COR-L47 (cell line): ENCODE measurements at places on chromosomes 7 and 10.

DNA sequence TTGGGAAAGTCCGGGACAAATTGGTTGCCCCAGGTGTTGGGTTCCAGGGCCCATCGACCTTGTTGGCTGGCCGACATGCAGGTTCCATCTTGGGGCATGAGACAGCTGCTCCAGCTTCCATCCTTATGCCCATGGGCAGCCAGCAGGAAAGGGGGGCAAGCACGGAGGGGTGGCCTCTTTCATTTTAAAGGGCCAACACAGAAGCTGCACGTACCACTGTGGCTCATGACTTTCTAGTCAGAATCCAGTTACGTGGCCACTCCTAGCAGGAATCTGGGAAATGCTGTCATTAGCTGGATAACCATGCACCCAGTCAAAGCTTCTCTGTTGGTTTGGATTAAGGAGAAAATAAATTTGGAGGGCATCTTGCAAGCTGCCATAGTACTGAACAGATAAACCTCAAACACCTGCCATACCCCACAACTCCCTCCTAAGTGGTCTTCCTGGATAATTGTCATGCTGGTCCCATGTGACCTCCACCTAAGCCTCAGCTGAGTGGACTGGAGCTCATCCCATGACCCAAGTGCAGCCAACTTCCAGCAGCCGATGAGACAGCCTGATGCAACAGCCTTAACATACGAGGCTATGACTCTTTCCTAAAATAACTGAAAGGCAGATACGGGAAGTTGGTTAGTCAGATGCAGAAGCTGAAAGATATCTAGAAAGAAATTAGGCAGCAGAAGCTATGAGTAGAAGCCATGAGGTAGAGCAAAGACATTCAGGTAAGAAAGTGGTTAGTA lies 21.4 kb upstream of the GSDME start:
- no peak for DNase-seq

DNA sequence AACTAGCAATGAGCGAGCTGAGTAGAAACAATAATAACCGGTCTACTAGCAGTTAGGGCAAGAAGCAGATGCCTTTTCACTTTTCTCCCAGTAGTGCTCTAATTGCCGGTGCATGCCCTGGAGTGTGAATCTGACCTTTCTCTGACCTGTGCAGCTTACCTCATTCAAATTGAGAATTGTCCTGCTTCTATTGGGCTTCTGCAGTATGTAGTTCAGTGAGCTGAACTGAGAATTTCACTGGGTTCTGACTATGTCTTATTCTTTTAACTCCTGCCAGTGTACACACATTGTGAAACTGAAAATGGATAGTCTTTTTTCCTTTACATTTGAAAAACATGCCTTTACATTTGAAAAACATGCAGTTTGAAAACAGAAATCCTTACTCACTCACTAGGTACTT lies 157.9 kb upstream of the GRM3 start:
- no peak for DNase-seq

DNA sequence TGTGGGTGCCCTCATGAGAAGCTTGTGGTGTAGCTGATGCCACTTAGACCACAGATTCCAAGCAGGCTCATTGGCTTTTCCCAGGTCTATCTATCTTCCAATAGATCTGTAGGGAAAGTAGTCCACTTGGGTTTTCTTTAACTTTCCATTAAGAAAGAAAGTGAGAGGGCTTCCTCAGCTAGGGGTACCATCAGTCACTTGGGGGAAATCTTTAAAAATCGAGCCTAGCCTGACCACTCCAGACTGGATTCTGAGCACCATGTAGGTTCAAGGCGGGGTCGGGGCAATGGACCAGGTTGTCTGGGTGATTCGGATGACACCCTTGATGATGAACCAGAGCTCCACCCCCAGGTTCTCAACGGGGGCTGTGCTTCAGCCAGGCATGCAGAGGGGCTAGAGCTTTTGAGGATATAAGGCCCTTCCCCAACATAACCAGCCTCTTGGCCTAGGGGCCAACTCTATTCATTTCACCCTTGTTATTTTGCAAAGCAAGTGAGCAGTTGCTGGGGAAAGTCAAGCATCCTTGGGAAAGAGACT lies 27.0 kb downstream of the ITPRIP start:
- no peak for DNase-seq

DNA sequence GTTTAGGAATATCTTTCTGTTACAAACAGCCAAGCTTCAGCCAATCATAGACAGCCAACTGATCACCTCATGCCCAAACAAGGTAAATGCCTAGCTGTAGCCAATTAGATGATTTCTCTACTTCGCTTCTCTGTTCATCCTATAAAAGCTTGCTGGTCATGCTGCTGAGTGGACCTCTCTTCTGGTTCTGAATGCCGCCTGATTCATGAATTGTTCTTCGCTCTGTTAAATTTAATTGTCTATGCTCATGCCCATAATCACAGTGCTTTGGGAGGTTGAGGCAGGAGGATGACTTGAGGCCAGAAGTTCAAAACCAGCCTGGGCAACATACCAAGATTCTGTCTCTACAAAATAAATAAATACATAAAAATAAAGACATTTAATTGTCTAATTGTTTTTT lies 698.1 kb upstream of the NRP1 start:
- DNase-seq = no peak

GRCh38 chr7:133699386-133699785 lies 427.8 kb upstream of the LRGUK start:
- no peak for DNase-seq

GRCh38 chr7:101315336-101315735 lies 6.3 kb downstream of the IFT22 start:
- DNase-seq = no peak

GRCh38 chr10:30963992-30964930 lies 67.4 kb downstream of the ZNF438 start:
- no peak for DNase-seq

DNA sequence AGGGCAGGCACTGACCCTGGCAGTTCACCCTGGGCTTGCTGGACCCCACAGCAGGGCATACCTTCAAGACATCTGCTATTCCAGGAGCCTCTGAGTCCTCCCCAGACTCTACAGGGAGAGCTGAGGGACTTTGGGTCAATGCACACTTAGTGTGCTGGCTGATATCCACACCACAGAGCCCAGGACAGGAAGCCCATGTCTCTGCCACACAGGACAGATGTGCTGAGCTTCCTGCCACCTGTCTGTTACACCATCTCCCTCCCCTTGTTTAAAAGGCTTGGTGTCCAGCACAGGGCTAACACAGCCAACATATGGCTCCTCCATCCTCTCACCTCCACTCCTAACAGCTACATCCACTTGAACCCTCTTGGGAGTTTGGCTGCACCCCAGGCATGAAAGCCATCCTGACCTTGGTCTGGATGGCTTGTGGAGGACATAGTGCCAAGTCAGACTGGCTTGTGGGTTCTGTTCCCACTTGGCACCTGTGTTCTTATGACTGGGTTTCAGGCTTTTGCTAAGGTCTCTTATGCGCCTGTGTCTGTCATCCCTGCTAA lies 529.8 kb downstream of the GALNT17 start:
- no peak for DNase-seq

DNA sequence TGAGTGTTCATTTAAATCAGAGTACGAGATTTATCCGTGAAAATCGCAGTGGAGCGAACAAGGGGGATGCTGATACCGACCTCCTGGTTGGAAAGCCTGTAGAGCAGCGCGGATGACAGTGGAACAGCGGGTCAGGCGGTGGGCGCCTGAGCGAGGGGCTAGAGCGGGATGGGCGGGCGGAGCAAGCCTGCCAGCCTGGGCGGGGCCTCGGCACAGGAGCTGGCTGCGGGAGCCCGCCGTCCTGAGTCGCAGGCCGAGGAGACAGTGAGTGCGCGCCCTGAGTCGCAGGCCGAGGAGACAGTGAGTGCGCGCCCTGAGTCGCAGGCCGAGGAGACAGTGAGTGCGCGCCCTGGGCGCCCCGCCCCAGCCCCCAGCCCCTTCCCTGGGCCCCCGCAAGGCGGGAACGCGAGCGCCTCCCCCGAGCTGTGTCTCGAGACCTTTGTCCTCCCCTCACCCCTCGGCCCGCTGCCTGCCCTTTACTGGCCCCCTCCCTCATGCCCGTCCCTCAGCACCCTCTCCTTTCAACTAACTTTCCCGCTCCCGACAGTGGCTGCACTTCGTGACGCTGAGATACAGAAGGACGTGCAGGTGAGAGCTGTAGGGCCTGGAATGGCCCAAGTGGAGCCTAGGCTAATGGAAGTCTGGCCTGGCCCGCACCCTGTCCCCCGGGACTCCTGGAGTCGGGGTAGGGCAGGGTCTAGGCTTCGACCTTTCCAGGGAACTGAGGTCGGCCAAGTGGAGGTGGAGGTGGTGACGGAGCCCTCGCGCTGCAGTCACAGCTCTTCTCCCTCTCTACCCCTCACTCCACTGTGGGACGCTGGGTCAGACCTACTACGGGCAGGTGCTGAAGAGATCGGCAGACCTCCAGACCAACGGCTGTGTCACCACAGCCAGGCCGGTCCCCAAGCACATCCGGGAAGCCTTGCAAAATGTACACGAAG lies at the start of gene AS3MT:
AS3MT (plus strand) TSS at position 213 of the 941 bp plus-strand sequence; CDS start at position 336, 123 bp downstream.
- peak; percentile 7 for DNase-seq

DNA sequence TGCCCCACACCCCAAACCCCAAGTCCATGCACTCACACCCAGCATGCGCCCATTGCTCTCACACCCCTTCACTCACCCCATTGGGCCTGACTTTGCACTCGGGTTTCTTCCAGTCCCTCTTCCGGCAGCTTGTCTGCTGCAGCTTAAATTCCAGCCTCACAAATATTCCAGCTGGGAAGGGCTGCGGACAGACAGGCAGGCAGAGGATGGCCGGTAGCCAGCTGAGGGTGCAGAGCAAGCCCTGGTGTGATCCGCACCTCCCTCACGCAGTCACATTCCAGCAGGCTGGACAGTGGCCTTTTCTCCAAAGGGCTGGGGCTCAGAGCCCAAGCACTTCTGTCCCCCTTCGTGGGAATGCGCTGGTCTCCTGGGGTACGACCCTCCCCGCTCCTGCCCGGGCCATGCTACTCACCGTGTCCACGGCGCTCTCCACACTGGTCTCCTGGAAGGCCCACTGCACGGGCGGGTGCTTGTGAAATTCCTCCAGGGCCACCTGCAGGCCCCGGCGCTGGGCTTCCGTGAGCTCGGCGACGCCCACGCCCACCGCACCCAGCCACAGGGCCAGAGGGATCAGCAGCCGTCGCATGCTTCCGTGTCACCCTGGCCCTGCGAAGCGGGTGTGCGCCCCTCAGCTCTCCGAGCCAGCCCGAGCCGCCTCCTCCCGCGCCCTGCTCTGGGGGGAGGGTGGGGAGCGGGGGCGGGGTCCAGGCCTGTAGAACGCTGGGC lies 1.2 kb downstream of the RARRES2 start:
- no peak for DNase-seq

GRCh38 chr10:75100764-75101291 lies 10.6 kb upstream of the SAMD8 start:
- no peak for DNase-seq

DNA sequence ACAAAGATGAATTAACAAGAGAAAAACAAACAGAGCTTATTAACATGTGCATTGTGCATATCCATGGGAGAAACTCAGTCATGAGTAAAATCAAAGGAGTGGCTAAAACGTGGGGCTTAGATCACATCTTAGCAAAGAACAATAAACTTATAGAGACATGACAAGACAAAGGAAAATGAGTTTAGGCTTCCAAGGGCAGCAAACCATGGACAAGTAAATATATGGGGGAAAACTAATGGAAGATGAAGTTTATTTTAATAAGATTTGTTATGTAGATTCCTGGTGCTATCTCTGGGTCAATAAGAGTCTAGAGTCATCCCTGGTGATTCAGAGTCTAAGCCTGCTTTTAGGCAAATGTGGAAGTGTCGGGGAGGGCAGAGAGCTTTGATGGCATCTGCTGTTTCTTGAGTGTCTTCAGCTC lies 87.2 kb upstream of the PLPP4 start:
- no peak for DNase-seq

GRCh38 chr10:18221123-18221522 lies 80.9 kb downstream of the CACNB2 start:
- DNase-seq = no peak

DNA sequence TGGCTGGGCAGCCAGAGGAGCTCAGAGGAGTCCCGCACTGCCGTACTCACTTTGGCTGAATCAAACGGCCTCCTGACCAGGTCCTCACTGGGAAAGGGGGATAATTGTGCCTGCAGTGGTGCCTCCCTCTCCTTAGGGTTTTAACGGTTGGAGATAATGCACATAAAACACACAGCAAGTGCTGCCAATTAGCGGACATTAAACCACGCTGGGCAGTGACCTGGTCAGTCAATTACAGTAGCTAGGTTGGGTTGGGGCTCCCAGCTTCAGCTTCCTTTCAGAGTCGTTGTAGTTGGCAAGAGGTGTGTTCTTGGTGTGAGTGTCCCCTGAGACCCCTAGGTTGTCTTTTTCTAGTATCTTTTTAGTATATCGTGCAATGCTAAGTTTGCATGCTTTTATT lies 146.6 kb downstream of the C10orf105 start:
- DNase-seq = no peak

DNA sequence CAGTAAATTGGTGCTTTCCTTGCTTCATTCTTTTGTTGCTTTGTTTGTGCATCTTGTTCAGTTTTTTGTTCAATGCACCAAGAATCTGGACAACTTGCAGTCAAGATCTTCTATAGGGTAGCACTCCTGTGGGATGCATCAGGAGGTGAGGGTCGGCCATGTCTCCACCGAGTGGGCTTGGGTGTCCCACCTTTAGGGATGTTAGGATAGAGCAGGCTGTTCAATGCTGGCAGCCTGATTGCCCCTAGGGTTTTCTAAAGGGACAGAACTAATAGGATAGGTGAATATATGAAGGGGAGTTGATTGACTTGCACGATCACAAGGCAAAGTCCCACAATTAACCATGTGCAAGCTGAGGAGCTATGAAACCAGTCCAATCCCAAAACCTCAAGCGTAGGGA lies 109.9 kb downstream of the GLRX3 start:
- no peak for DNase-seq

DNA sequence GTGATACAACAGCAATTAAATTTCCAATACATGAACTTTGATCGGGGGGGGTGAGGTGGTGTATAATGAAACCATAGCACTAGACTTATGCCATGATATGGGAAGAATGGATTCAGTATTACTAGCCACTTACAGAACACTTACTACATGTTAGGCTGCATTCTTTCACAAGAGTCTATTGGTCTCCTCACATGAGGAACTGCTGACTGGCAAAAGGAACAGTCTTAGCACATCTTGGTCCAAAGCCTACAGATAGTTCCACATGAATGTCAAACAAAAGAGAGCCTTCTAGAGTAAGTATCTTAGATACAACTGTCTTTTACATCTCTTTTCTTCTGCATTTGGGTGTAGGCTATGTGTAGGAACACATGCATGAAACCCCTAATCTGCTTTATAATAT lies 115.9 kb upstream of the DNAJB12 start:
- DNase-seq = no peak

- DNase-seq = peak; percentile 70
Measured at GRCh38 chr7:28355635-28356319, 56.5 kb upstream of the CREB5 start.

GRCh38 chr10:29481906-29482440 lies 152.8 kb downstream of the SVIL start:
- no peak for DNase-seq
